ENCODE measurements at places on chromosomes 4 and X.

GRCh38 chr4:40976343-40976742 lies 226.6 kb downstream of the NSUN7 start:
- DNase-seq = no peak

- no peak for DNase-seq
Measured at GRCh38 chr4:5143306-5143861, 92.1 kb downstream of the STK32B start.

DNA sequence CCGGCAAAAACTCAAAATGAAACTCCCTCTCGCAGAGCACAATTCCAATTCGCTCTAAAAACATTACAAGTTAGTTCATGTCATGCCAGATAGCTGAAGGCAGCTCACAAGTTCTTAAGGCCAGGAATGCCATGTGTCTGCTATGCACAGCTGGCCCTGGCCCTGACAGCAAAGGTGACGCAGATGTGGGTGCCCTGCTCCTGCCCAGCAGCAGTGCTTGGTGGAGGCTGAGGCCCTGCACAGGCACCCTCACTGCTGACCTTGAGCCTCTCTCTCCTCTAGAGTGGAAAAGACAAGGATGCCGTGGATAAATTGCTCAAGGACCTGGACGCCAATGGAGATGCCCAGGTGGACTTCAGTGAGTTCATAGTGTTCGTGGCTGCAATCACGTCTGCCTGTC lies 2.9 kb downstream of the S100P start:
- no peak for DNase-seq

GRCh38 chr4:24836661-24837242 lies 41.4 kb downstream of the SOD3 start:
- no peak for DNase-seq

GRCh38 chr4:12635629-12636028 lies 848.5 kb downstream of the RAB28 start:
- DNase-seq = no peak

- DNase-seq = no peak
Measured at GRCh38 chr4:20512985-20513384, 187.3 kb upstream of the PACRGL start.

- no peak for DNase-seq
Measured at GRCh38 chr4:4593596-4594284, 51.9 kb upstream of the STX18 start.

GRCh38 chr4:66639361-66639760 lies 905.9 kb downstream of the CENPC start:
- no peak for DNase-seq

- DNase-seq = no peak
Measured at GRCh38 chrX:48934581-48935300, 15.9 kb upstream of the PIM2 start.

GRCh38 chrX:43974100-43974475 lies 898 bp upstream of the NDP start:
- DNase-seq = no peak

- DNase-seq = no peak
Measured at GRCh38 chr4:48184882-48185281, 50.8 kb upstream of the TXK start.

DNA sequence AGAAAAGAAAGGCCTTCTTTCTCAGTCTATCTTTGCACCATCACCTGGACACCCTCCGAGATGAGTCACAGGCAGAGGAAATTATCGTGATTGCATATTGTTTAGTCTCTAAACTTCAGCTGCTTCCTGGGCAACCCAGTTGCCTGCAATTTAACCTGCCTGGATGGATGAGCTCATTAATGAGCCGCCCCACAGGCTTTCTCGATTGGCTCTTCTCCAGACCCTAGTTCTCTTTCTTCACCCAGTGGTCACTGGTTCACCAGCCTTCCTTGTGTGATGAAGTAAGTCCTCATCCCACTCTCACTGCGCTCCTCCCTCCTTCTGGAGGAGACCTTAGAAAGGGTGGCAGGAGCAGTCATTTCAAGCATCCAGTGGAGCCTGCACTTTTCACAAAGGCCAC lies 94.4 kb downstream of the SOWAHB start:
- DNase-seq = no peak

DNA sequence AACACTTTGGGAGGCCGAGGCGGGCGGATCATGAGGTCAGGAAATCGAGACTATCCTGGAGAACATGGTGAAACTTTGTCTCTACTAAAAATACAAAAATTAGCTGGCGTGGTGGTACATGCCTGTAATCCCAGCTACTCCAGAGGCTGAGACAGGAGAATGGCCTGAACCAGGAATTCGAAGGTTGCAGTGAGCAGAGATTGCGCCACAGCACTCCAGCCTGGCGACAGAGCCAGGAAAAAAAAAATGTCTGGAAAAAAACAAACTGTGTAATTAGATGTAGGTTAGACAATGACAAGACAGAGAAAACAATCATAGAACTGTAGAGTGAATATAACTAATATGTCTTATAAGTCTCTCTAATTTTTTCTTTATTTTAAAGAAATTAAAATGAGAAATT lies 1002.5 kb upstream of the LCORL start:
- no peak for DNase-seq

DNA sequence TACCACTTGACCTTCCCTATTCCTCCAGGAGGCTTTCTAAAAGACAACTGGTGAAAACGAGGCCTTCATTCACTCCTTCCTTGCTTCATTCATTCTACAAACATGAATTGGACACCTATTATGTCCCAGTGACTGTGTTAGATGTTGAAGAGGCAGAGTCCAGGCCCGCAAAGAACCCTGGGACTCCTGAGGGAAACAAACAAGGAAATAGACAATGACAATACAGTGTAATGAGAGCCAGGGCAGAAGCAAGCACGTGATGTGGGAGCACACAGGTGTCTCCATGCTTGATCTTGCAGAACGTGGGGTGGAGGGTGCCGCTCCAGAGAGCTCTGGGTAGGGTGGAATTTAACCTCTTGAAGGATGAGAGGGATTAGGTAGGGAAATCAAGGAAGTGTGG lies 137.6 kb upstream of the KLF3 start:
- DNase-seq = no peak

DNA sequence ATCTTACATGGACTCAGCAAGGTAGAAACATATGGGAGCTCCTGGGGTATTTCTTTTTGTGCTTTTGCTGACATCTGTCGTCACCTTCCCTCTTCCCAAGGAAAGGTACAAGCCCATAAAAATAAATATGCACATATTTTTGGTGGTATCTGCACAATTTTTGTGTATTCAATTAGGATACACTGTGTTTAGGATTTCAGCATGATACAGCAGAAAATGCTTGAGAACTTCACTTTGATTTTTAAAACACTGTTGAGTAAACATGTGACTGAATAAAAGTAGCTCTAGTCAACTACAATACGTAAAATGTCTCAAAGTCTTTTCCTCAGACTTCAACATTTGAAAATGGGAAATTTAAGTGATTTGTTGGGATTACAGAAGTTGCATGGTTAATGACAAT lies 99.4 kb upstream of the SPANXC start:
- no peak for DNase-seq

DNA sequence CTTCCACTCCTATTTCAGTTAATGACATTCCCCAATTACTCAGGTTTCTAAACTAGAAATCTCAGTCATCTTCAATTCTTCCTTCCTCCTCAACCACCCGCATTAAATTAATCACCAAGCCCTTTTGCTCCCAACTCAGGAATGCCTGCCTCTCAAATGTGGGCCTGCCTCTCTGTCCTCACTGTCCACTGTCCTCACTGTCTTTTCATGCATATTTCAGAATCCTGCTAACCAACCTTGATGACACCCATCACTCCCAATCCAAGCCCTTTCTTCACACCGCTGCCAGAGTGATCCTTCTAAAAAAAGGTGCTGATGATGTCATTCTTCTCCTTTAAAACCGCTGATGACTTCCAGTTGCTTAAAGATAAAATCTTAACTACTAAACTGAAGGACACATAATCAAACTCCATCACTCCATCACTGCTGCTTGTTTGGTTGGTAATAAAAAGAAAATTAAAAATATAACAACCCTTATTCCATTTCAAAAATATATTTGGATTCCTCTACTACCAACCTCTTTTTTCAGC lies 5.1 kb upstream of the APBB2 start:
- no peak for DNase-seq

DNA sequence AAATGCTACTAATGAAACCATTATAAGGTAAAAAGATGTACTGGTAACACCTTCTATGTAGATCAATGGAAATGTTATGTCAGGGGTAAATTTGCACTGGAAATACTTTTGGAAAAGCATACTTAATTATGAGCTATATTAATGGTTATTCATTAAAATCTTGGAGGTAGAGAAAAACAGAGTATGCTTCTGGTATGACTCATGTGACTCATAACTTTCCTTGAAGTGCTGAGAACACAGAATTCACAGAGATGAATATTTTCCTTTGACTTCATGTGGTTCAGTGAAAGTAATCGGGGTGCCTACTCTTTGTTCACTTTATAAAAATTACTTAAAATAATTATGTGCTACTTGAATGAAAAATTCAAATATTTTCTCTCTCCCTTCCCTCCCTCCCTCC lies 254.2 kb downstream of the KCTD8 start:
- DNase-seq = no peak

- no peak for DNase-seq
Measured at GRCh38 chrX:18151649-18152048, 69.0 kb downstream of the BEND2 start.

DNA sequence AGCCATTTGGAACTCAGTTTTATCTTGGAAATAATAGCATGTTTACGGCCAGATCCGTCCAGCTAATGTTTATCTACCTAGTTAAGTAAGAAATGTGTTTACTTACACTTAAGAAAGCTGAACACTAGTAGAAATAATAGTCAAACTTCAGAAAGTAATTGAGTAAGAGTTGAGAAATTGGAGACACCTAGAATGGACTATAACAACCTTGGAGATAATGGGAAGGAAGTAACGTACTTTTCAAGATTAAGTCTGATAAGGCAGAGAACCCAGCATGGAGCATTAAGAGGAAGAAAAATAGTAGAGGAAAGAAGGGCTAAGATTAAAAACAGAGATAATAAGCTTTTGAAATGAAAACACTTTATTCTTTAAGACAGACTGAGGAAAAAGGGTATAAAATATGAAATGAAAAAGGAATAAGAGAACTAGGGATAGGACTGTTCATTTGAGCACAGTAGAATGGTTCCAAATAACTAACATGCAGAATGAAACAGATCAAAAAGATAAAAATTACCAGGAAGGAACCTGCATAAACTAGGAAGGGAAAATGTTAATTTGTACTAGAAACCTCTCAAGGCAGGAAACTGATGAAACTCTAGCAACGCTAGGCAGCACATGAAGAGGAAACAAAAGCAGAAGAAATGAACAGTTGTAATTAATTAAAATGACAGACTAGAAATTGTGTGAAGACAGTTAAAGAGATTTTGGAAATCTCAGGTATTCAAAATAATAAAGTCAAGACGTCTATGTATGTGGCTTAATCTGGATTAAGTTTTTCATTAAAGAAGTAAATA lies 71.7 kb downstream of the FBXW7 start:
- no peak for DNase-seq
